ENCODE measurements at places on chromosomes 1 and 21.

GRCh38 chr1:100642826-100643225 is 76.7 kb upstream of the VCAM1 start:
- no peak for DNase-seq

DNA sequence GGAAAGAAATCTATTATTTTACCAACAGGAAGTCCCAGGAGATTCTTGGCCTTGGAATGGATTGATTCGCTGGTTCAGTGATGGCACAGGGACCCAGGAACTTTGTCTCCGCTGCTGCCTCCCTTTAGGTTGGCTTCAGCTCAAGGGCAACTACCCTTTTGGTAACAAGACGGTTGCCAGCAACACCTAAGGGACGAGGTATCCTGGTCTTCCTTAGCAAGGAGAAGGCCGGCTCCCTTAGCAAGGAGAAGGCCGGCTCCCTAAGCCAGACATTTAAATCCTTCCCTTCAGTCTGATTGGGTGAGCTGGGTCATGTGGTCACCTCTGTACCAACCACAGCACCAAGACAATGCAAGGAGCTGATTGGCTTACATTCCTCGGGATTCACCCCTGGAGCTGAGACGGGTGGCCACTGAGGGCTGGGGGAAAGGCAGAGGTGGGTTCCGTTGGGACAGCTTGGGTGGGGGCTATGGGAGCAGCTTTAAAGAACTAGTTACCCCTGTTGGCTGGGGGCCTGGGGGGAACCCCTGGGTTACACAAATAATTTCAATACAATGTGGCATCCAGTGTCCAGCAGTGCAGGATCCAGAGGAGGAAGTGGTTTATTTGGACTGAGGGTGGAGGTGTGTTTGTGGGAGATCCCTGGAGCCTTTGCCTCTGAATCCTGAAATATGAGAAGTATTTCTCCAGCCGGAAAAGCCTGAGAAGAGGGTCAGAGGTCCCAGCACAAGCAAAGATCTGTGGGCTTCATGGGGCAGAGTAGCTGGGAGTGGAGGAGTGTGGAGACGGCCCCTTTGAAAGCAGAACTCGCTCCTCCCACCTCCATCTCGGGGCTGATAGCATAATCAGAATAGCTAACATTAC is 20.7 kb upstream of the CLIC4 start:
- DNase-seq: no peak

DNA sequence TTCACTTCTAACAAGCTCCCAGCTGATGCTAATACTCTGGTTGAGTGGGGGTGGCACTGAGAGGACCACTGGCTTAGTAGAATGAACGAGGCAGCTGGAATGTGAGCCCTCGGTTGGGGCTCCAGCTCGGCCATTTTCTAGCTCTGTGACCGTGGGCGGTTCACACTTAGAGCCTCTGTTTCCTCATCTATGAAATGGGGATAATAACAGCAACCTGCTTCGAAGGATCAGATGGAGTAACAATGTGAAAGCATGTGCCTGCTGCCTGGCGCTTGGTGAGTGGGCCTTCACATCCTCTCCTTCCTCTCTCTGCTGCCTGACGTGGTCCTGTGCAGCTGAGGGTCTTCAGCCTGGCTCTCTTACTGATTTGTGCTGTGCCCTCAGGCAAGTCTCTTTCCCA is 20.9 kb upstream of the TTC4 start:
- no peak for DNase-seq

- DNase-seq: no peak
Measured at GRCh38 chr1:96159379-96159778, 562.2 kb upstream of the PTBP2 start.

- no peak for DNase-seq
Measured at GRCh38 chr1:169648187-169648586, 18.3 kb upstream of the SELP start.

GRCh38 chr21:31397939-31398338 is 53.9 kb upstream of the TIAM1 start:
- DNase-seq: no peak

DNA sequence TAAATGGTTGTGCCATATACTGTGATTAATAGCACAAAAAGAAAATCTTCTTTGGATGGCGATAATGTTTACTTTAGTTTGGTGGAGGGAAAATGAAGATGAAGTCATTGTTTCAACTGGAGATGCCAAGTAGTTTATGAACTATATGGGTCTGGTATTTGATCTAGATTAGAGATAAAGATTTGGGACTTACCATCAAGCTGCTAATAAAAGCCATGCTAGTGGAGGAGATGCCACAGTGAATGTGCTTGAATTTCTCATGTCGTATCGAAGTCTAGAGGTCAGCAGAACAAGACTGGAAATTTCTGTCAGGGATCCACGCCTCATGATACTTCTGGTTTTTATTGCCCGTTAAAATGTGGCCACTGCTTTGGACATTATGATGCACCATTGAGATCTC is 742.0 kb downstream of the NCAM2 start:
- DNase-seq: no peak

DNA sequence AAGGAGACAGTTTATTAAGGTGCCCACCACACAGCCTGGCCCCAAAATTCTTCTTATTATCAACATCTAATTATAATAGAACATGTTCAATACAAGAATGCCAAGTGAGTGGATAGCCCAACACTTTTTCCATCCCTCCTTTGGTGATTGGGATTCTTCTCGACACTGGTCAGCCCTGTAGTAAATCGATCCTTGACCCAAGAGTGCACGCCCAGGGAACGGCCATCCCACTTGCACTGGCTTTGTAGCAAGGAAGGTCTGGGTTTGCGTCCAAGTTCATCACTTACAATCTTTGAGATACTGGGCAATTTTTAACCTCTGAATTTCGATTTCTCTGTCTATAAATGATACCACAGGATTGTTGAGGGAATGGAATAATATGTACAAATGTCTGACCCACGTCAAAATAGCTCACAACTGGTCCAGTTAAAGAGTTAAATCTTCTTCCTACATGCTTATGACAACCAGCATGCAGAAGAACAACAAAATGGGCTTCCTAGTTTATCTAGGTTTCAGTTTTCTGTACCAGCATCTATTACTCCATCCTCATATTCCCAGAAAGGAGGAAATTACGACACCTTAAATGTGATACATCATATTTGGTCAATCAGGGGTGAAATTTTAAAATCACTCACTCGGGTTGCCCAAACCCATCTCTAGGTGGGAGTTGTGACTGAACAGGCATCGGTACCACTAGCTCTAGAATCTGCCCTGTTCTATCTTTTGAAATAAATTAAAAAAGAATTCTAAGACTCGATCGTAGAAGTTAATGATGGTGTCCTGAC is 161.8 kb downstream of the CLIC6 start:
- DNase-seq: no peak

- DNase-seq: no peak
Measured at GRCh38 chr1:31745096-31745945, 18.8 kb downstream of the ADGRB2 start.

GRCh38 chr1:245880754-245881403 is 626.2 kb downstream of the SMYD3 start:
- DNase-seq: no peak

DNA sequence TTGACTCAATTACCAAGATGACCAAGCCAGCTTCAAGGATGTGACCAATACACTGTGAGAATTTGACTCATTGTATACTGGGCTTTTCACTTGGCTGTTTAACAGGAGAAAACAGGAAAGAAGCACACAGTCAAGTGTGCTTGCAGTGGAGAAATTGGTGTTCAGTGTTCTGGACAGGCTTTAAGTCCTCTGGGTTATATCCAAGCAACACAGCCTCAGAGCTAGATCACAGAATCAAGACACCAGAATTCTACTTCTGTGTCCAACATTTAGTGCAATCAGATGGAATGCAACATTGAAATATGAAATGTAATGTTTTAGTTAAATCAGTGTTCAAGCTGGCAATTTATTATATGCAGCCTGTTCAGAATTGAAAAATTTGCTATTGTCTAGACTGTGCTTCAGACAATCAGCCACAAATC is 694.4 kb downstream of the LTN1 start:
- DNase-seq: no peak

DNA sequence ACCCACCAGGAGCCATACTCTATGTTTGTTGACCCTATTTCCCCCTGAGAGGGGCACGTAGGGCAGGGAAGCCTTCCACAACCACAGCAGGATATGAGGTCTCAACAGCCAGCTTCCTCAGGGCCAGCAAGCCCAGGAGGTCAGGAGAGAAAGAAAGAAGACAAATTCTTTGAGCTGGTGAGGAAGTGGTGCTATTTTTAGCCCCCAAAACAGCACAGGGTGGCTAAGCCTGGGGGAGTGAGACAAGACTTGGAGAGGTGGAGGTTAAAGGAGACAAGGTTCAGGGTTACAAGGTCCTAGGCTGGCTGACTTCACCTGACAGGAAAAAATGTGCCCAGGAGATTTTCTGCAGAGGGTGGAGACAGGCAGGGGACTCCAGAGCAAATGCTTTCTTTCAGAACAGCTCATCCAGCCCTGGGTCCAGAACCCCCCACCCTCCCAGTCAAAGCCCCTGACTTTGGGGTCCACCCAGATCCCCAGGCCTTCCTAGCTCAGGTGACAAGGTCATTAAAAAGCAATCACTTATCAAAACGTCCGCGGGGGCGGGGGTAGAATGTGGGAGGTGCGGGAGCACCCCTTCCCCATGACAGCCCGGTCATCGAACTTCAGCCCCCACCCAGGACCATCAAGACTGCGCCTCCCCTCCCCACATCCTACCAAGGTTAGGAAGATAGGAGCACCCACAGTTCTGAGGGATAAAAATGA is 1.3 kb downstream of the SV2A start:
- DNase-seq: no peak

DNA sequence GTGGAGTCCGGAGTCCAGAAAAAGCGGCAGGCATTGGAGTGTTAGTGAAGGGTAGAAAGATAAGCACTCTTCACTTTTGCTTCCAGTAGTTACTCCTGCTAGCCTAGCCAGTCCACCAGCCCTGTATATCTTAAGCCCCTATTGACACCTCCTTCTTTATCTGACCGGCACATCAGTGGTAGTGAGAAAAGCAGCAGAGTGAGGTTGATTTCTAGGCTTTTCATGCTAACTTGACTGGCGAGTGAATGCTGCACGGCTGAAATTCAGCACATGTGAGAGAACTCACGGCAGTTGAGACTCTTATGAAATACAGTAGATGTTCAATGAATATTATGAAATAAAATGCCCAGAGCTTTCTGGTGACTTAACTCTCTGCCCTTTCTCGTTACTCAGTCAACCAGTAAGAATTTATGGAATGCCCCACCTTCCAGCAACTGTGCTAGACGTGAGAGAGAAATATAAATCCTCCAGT is 128.2 kb downstream of the CACHD1 start:
- no peak for DNase-seq

GRCh38 chr1:197933647-197934046 is 16.5 kb downstream of the LHX9 start:
- DNase-seq: no peak

DNA sequence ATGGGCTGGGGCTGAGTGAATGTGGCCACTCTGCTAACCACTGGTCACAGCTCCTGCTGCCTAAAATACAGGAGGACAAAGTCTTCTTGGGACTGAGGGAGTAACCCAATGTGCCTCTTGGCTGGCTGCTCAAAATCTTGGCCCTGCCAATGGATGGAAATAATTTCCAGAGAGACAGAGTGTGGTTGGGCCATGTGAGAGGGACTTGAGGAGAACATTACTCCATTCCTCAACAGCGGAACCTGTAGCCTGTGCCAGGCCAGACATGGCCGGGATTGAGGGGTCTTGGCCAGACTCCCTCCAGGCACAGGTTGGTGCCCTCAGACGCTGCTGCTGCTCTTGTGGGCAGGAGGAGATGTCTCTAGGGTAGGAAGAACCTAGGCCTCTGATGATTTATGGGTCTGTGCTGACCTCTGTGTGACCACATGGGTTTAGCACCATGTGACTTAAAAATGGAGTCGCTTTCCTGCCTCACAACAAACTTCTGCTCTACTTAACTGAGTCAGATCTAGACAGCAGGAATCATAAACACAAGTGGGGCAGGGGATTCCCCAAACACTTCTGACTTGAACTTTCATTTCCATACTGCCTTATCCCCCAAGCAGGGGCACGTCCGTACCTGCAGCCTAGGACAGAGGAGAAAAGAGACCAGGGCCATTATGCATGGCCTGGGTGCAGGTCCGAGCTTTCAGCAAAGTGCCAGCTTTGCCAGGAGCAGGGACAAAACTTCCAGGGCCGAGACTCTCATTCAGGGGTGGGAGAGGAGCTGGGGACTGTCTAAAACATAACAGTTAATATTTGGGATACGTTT is 79.2 kb downstream of the CD34 start:
- DNase-seq: no peak

DNA sequence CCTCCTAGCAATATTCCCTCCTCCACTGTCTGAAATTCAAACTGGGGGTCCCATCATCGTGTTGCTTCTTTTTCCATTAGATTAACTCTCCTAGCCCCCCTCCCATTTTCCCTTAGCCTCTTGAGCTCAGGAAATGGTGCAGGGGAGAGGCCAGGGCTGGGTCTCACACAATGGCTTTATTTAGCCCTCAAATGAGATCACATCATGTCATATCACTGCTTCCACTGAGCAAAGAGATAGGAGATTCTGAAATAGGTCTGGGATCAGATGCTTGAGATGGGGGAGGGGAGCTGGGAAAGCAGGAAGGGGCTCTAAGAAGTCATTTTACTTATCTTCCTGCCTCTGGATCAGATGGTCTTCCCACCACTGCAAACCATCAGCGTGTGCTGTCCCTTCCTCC is 17.8 kb upstream of the ARHGEF2 start:
- no peak for DNase-seq
